ENCODE measurements at places on chromosomes 16 and 17. TPM values are rescaled to one million over a fixed set of nuclear protein-coding genes. Genes with fewer than 3 reads are reported as not detected.

The SLC52A1 gene
- total RNA-seq, result 0.12 TPM

The C16orf86 gene
- 3.2 TPM for total RNA-seq

The DNASE1L2 gene
- total RNA-seq, result 0.62 TPM

The TMEM114 gene
- total RNA-seq, result not detected

The HEATR3 gene
- 16.3 TPM for total RNA-seq

The HSPB9 gene
- not detected for total RNA-seq

The UQCRC2 gene
- 356 TPM for total RNA-seq

The C16orf74 gene
- 0.50 TPM for total RNA-seq

The E2F4 gene
- 66.5 TPM for total RNA-seq

The CD79B gene
- total RNA-seq, result 24.3 TPM

The KRTAP1-5 gene
- total RNA-seq, result not detected

The TP53 gene
- total RNA-seq, result 149 TPM

The SSTR5 gene
- total RNA-seq, result not detected

The TK2 gene
- 5.9 TPM for total RNA-seq

The SCIMP gene
- total RNA-seq, result not detected

The TMEM92 gene
- not detected for total RNA-seq

The CNGB1 gene
- total RNA-seq, result not detected

The SOX15 gene
- 0.20 TPM for total RNA-seq

The KRTAP2-3 gene
- not detected for total RNA-seq

The SLC12A4 gene
- 24.3 TPM for total RNA-seq

The ODAD4 gene
- 0.55 TPM for total RNA-seq

The NTHL1 gene
- total RNA-seq, result 24.1 TPM

The CCL5 gene
- 1.9 TPM for total RNA-seq

The CA4 gene
- not detected for total RNA-seq

The NEURL4 gene
- 22.5 TPM for total RNA-seq

The DRC7 gene
- not detected for total RNA-seq

The BRICD5 gene
- 3.1 TPM for total RNA-seq

The DHRS7C gene
- total RNA-seq, result not detected

The DUS2 gene
- total RNA-seq, result 25.2 TPM

The GUCY2D gene
- not detected for total RNA-seq

The KIFC3 gene
- 0.12 TPM for total RNA-seq
